Stimulated activated CD8-positive, alpha-beta memory T cell treated with anti-CD3 and anti-CD28 coated beads, Interleukin-7, amount 100 ng/mL, for 1 hour (primary cell): ENCODE measurements at places on chromosomes 5 and 9.

DNA sequence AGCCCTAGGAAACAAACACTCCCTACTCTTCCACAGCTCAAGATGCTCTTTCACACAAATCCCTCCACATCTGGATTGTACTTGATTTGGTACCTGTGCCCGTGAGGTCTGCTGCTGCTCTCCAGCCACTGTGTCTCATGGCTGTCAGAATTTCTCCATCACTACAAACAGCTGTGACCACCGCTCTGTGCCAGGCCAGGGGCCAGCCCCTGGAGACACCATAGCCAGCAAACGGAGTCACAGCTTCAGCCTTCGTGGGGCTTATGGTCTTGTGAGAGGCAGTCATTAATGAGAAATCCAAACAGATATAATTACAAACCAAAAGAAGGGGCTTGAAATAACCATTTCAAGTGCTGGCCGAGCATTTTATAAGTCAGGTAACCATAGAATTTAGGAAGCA is 43.6 kb downstream of the ADAM19 start:
- DNase-seq, result no peak

DNA sequence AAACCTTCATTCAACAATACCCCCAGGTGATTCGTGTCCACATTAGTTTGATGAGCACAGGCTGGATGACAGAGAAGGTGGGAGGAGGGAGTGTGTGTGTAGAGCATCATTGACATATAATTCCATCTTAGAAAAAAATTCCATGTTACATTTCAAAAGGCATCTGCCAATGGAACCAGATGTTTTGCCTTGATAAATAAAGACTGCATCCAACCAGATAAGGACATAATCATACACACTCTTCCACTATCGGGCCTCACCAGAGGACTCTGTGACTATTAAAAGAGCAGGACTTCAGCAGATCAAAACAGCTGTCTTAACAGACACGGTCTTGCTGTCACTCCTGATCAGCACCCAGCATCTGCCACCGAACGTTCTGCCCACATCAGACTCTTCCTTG is 96.4 kb upstream of the SPIN1 start:
- no peak for DNase-seq

- DNase-seq, result no peak
Measured at GRCh38 chr9:126556560-126557250, 57.0 kb upstream of the LMX1B start.

- DNase-seq, result no peak
Measured at GRCh38 chr9:81032030-81032572, 657.2 kb downstream of the TLE1 start.

- DNase-seq, result no peak
Measured at GRCh38 chr5:124605541-124605940, 140.9 kb downstream of the ZNF608 start.
